ENCODE measurements at places on chromosomes 6 and 20. TPM values are rescaled to one million over a fixed set of nuclear protein-coding genes. Genes with fewer than 3 reads are reported as not detected.

The CALHM4 gene
- total RNA-seq, result not detected

The MRAP2 gene
- total RNA-seq, result 0.74 TPM

The LEMD2 gene
- 58.2 TPM for total RNA-seq

The TXLNB gene
- total RNA-seq, result 0.22 TPM

The BNIP5 gene
- total RNA-seq, result 2.1 TPM

The GNAS-AS1 gene
- 6.1 TPM for total RNA-seq

The HSPA1L gene
- 1.9 TPM for total RNA-seq

The HMGCLL1 gene
- 1.9 TPM for total RNA-seq

The FOXS1 gene
- not detected for total RNA-seq

The CPXM1 gene
- 106 TPM for total RNA-seq

The SNAP25 gene
- 12.5 TPM for total RNA-seq

DNA sequence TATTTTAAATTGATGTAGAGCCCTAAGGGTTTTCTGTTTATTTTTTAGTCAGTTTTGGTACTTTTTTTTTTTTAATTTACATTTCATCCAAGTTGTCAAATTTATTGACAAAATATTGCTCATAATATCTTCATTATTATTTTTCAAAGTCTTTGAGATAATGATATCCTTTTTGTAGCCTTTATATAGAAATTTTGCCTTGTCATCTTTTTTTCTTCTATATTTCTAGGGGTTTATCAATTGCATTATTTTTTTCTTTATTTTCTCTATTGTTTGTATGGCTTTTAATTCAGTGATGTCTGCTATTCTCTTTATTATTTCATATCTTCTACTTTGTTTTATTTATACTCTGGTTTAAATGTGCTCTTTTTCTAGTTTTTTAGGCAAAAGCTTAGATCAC lies 863.0 kb upstream of the GJE1 start:
- no peaks in the 10 kb centered on the region for H3K4me1 ChIP-seq
- H3K27ac ChIP-seq, result no peak overlapping the region
- H3K4me3 ChIP-seq, result no peak overlapping the region
- no peak for DNase-seq
- H3K27me3 ChIP-seq, result no peaks in the 10 kb centered on the region

DNA sequence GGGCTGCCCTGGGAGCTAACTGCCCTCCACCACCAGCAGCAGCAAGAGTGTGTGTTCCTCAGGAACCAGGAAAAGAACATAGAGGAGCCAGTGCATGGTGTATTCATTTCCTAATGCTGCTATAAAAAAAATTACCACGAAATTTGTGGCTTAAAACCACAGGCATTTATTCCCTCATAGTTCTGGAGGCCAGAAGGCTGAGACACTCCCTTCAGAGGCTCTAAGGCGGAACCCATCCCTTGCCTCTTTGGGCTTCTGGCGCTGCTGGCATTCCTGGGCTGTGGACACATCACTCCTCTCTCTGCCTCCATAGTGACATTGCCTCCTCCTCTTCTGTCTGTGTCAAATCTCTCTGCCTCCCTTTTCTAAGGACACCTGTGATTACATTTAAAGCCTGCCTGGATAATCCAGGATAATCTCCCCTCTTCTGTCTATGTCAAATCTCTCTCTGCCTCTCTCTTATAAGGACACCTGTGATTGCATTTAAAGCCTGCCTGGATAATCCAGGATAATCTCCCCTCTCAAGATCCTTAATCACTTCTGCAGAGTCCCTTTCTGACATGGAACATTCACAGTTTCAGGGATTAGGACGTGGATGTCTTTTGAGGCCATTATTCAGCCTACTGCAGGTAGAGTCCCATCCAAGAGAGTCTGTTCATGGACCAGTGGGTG lies 54.7 kb downstream of the NDUFAF5 start:
- no peak overlapping the region for H3K27ac ChIP-seq
- H3K4me1 ChIP-seq, result no peaks in the 10 kb centered on the region
- no peak for DNase-seq
- H3K36me3 ChIP-seq, result no peaks in the 10 kb centered on the region

- H3K27ac ChIP-seq, result no peak overlapping the region
- no peak for DNase-seq
- H3K36me3 ChIP-seq, result peaks cover 7% of the 10 kb centered on the region
- H3K4me3 ChIP-seq, result no peak overlapping the region
Observed at GRCh38 chr6:35432291-35432690, 19.8 kb upstream of the FANCE start.

GRCh38 chr6:161446296-161446925 lies 172.6 kb upstream of the AGPAT4 start:
- peaks cover 9% of the 10 kb centered on the region for H3K27me3 ChIP-seq
- DNase-seq, result no peak
- H3K4me1 ChIP-seq, result peaks cover 10% of the 10 kb centered on the region
- no peak overlapping the region for H3K27ac ChIP-seq
- no peaks in the 10 kb centered on the region for H3K36me3 ChIP-seq

GRCh38 chr6:160103825-160104100 lies 17.9 kb upstream of the SLC22A1 start:
- no peaks in the 10 kb centered on the region for H3K4me1 ChIP-seq
- no peak overlapping the region for H3K4me3 ChIP-seq
- DNase-seq, result no peak
- no peaks in the 10 kb centered on the region for H3K27me3 ChIP-seq

GRCh38 chr6:119166024-119166784 lies 87.7 kb upstream of the FAM184A start:
- peaks cover 9% of the 10 kb centered on the region for H3K4me1 ChIP-seq
- H3K36me3 ChIP-seq, result no peaks in the 10 kb centered on the region
- no peak overlapping the region for H3K4me3 ChIP-seq
- H3K27me3 ChIP-seq, result peaks cover 6% of the 10 kb centered on the region
- H3K27ac ChIP-seq, result no peak overlapping the region
- no peak for DNase-seq

GRCh38 chr20:17503301-17504065 lies 27.7 kb downstream of the BFSP1 start:
- H3K4me1 ChIP-seq, result no peaks in the 10 kb centered on the region
- no peak overlapping the region for H3K4me3 ChIP-seq
- H3K36me3 ChIP-seq, result no peaks in the 10 kb centered on the region
- no peak overlapping the region for H3K27ac ChIP-seq
- H3K27me3 ChIP-seq, result peaks cover 3% of the 10 kb centered on the region

- H3K36me3 ChIP-seq, result peaks cover 6% of the 10 kb centered on the region
- H3K4me1 ChIP-seq, result peaks cover 27% of the 10 kb centered on the region
- H3K4me3 ChIP-seq, result peak overlapping the region; percentile 87
- no peaks in the 10 kb centered on the region for H3K27me3 ChIP-seq
Observed at GRCh38 chr6:71289039-71289801, 609 bp downstream of the OGFRL1 start.

- no peaks in the 10 kb centered on the region for H3K36me3 ChIP-seq
- no peaks in the 10 kb centered on the region for H3K27me3 ChIP-seq
- no peaks in the 10 kb centered on the region for H3K4me1 ChIP-seq
- no peak overlapping the region for H3K27ac ChIP-seq
- H3K4me3 ChIP-seq, result peak overlapping the region; percentile 73
Observed at GRCh38 chr6:9810286-9810685, 604.6 kb downstream of the TFAP2A start.

Data from type B pancreatic cell (in vitro differentiated cells).